ENCODE measurements at places on chromosomes 11 and 22. TPM values are rescaled to one million over a fixed set of nuclear protein-coding genes. Genes with fewer than 3 reads are reported as not detected.

GRCh38 chr11:120031612-120032600 is 106.0 kb downstream of the TRIM29 start:
- no peak for ATAC-seq

Gene DMC1
- total RNA-seq, result 1.1 TPM

DNA sequence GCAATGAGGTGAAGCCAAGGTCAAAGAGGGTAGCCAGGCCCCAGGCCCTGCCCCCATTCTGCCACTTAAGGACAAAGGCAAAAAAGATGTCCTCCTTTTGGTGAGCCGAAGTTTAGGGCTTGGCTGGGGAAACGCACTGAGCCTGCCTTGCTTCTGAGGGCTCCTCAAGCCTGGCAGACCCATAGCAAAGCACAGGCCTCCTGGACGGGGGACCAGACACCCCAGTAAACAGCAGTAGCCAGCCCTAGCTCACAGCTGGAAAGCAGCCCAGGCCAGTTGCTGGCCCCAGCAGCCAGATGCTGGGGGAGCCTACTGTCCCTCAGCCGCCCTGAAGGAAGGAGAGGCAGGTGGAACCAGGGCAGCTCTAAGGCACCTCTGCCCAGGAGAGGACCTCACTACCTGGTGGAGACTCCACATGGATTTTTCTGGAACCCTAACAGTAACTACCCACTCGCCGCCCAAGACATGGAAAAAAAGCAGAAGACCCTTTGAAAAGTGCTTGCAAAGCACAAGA is 3.8 kb upstream of the PYGM start:
- no peak for ATAC-seq

DNA sequence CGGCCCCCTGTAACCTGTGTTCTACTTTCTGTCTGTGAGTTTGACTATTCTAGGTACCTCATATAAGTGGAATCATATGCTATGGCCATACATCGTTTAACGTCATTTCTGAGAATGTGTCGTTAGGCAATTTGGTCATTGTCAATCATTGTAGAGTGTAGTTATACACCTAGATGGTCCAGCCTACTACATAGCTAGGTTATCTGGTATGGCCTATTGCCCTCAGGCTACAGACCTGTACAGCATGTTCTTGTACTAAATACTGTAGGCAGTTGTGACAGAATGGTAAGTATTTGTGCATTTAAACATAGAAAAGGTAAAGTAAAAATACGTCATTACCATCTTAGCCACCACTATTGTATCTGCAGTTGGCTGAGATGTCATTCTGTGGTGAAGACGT is 35.2 kb downstream of the MYO7A start:
- no peak for ATAC-seq

Gene EFCAB6
- 1.6 TPM for total RNA-seq

DNA sequence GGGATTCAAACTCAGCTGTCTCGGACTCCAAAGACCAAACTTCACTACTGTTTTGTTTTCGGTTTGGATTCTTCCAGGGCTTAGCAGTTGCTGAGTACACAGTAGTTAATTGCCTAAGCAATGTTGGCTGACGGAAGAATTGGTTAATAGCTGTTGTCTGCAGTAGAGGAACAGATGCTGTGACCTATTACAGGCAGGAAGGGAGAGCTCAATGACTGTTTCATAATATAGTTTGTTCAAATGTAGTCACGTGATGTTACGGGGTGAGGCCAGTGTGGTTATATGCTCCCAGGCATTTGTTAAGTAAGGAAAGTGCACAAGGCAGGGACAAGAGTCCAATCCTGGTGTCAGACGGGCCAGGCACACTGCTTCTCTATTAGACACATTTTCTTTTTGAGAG is 222.6 kb upstream of the CCDC90B start:
- peak; percentile 48 for ATAC-seq

- ATAC-seq, result peak; percentile 94
Measured at GRCh38 chr11:108340973-108341372, 118.1 kb downstream of the ATM start.

- no peak for ATAC-seq
Measured at GRCh38 chr22:49577168-49578060, 250.3 kb downstream of the BRD1 start.

GRCh38 chr11:92915551-92915950 is 53.9 kb upstream of the MTNR1B start:
- no peak for ATAC-seq

Gene FAT3
- 0.12 TPM for total RNA-seq

GRCh38 chr11:46673713-46674462 is 26.5 kb downstream of the ARHGAP1 start:
- no peak for ATAC-seq

Gene TIMP3
- total RNA-seq, result 20.1 TPM

Gene KRTAP5-10
- total RNA-seq, result 0.16 TPM

- peak; percentile 14 for ATAC-seq
Measured at GRCh38 chr22:45268167-45268957, 16.4 kb upstream of the UPK3A start.

GRCh38 chr11:61752117-61752924 is at the start of gene MYRF:
Gene MYRF (plus strand): TSS chr11:61752636. CDS start chr11:61752745, 109 bp downstream.
- ATAC-seq, result peak; percentile 38

Gene GUCY1A2
- total RNA-seq, result 0.84 TPM

DNA sequence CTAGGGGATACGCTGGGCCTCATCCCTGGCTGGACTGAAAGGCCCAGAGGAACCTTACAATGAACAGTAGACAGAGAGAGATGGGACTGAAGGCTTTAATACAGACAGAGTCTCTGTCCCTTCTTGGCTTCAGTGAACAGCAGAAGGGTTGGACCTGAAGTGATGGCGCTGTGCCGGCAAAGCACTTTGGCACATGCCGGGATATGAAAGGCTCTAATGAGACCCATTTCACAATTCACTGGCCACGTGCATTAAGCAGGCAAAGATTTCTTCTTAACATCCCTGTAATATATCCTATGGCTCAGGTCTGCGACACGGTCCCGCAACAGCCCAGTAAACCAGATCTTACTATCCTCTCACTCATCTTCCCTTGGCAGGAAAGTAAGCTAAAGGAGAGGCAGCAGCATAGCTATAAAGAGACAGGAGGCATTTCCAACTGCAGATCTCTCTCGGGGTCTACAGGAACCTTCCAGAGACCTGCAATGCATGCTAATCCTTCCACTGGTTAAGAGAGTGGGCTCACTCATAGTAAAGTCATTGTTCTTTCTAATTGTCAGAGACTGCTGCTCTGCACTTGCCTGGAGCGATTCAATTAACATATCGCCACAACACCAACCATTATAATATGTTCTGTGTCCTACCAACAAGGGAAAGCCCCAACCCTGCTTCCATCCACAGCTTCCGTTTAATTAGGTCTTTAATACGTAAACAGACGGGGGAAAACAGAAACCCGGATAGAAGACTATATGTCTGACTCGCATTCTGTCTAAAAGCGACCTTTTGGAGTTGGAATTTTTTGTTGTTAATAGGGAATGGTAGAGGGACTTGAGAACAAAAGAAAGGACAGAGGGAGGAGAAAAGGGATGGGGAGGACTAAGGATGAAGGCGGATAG is 1179.0 kb downstream of the LRRC4C start:
- ATAC-seq, result no peak

DNA sequence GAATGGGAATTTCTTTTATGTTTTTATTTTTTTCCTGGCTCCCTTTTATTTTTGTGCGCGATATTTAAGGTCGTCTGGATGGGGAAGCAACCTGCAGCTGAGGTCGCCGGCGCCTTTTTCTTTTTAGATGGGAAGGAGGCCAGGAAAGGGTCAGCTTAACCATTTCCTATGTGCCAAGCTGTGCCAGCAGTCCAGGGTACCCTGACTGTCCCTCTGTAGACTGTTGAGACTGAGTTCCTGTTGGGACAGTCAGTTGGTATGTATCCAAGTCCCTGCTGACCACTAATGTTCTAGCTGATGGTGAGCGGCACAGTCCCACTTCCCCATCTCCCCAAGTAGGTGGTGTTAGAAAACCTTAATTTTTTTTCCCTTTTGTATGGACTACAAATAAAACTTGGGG is 10.5 kb downstream of the RBM14 start:
- no peak for ATAC-seq

DNA sequence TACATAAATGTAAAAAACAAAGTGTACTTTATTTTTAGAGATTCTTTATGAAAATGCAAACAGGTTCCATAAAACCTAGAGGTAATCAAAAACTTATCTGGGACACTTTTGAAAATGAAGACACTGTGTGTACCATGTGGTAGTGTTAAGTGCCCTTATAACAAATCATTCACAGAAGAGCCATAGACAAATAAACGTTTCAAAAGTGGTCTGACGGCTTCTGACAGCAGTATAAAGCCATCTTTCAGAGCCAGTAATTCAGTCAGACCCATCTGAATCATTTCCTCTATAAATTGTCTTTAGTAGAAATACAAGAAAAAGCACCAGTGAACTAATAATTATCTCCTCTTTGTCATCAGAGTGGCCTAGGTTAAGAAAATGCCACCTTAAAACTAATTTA is 100.0 kb downstream of the PAX6 start:
- no peak for ATAC-seq

DNA sequence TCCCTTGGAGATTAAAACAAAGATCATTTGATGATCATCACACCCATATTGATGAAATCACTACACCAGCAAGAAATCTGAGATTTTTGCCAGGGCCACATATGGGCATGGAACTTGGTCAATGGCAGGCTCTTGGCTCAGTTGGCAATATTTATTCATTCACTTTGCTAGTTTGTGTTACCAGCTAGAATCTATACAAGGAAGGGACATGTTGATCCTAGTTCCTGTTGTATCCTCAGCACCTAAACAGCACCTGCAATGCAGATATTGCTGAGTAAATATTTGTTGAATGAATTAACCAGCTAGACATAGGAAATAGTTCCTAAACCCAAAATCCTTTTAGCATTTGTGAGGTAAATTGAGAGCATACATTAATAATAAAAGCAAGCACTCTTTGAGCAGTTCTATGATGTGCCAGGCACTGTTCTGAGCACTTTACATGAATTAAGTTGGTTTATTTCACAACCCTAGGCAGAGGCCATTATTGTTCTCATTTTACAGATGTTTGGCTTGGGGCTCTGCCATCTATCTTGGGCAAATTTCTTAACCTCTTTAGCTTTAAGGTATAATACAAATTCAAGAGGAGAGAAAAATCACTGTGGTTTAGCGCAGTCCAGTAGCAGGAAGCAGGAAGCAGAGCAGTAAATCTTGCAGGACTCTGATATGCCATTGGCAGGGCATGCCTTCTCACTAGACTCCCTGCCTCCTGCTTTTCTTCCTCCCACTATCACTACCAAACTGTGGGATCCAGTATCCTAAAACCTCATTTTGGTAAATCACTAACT is 1.6 kb downstream of the TRIM68 start:
- ATAC-seq, result peak; percentile 11

Gene SLC1A2
- total RNA-seq, result not detected

Gene RAG1
- total RNA-seq, result 0.12 TPM

Measured in esophagus mucosa (tissue), 1 donor.